Stimulated activated CD4-positive, alpha-beta T cell treated with anti-CD3 and anti-CD28 coated beads, Interleukin-2, amount 100 ng/mL, for 4 hours (primary cell): ENCODE measurements at places on chromosomes 5 and 9.
A peak's percentile ranks its signal among the peaks of the same experiment; 100 is the strongest.

GRCh38 chr5:84202136-84202535 lies 182.5 kb downstream of the EDIL3 start:
- DNase-seq: no peak

DNA sequence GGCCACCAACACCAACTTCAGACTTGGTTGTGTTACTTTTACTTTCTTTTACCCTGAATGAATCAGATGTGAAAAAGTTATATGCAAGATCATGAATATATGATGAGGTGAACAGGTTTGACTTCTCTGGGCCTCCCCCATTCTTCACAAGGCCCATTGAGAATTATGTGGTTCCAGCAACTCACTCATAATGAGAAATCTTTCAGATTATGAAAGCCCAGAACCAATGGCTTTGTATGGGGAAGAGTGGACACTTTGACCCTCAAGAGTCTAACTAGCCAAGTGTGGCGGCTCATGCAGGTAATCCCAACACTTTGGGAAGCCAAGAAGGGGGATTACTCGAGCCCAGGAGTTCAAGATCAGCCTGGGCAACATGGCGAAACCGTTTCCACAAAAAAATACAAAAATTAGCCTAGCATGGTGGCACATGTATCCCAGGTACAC lies 16.1 kb upstream of the LNPEP start:
- DNase-seq: no peak

DNA sequence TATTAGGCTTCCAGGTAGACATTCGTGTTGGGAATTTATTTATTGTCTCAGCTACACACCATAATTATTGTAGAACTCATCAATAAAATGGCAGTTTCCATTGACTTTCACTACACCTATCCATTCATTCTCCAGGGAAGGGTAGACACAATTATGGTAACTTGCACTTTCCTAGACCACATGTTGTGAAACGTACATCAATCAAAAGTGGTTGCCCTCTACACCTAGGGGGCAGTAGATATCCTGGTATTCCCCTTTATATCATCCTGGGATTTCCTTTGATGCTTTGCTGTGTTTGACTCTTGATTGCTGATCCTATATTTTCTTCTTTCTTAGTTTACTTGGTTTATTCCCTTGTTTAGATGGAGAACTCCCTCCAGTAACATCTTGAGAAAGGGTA lies 47.9 kb downstream of the ADGRV1 start:
- no peak for DNase-seq

DNA sequence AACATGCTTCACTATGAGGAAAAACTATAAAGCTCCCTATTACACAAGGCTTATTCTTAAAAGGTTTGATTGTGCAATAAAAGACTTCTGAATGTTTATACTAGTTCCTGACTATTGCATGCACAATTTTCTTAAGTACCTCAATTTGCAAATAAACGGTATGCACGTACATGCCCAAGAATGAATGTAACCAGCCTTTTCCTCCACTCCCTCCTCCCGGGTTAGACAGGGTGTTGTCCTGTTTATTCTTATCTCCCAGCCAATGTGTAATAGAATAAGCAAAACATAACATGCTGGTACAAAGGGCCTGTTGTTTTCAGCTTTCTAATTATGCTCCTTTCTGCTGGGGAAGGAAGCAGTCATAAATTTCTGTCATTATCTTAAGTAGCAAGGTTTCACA lies 79.1 kb downstream of the AOPEP start:
- DNase-seq: no peak

- no peak for DNase-seq
Observed at GRCh38 chr5:144179226-144179625, 8.6 kb downstream of the KCTD16 start.

DNA sequence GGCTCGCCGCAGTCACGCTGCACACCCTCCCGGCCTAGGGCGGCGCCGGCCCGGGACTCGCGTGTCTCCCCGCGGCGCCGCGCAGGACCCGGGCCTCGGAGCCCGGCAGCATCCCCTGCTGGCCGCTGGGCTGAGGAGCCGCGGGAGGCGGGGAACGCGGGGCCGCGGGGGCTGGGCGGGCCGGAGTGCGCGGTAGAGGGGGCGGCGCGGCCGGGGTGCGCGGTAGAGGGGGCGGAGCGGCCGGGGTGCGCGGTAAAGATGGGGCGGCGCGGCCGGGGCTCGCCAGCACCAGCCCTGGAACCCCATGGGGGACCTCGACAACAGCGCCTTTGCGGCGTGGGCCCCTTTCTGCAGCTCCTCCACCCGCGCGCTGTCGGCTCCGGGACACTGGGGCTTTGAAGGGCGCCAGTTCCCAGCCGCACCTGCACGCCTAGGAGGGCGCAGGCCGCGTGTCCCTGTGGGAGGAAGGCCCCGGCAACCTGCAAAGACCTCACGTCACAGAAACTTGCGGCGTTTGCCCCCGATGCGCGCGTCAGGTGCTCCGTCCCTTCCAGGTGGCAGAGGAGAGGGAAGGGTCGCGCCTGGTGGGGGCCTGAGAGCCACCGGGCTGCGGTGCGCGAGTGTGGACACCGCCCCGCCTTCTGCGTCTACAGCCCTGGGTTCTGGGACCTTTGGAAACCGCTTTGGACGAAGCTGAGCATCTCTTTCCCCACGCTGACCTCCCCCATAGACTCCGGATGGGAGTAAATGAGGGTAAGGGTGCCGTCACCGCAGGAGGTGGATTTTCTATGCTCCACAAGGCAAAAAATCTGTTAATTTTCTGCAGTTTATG lies 49.6 kb downstream of the NSUN2 start:
- no peak for DNase-seq

- DNase-seq: no peak
Observed at GRCh38 chr5:161299053-161299452, 247.5 kb downstream of the GABRB2 start.

DNA sequence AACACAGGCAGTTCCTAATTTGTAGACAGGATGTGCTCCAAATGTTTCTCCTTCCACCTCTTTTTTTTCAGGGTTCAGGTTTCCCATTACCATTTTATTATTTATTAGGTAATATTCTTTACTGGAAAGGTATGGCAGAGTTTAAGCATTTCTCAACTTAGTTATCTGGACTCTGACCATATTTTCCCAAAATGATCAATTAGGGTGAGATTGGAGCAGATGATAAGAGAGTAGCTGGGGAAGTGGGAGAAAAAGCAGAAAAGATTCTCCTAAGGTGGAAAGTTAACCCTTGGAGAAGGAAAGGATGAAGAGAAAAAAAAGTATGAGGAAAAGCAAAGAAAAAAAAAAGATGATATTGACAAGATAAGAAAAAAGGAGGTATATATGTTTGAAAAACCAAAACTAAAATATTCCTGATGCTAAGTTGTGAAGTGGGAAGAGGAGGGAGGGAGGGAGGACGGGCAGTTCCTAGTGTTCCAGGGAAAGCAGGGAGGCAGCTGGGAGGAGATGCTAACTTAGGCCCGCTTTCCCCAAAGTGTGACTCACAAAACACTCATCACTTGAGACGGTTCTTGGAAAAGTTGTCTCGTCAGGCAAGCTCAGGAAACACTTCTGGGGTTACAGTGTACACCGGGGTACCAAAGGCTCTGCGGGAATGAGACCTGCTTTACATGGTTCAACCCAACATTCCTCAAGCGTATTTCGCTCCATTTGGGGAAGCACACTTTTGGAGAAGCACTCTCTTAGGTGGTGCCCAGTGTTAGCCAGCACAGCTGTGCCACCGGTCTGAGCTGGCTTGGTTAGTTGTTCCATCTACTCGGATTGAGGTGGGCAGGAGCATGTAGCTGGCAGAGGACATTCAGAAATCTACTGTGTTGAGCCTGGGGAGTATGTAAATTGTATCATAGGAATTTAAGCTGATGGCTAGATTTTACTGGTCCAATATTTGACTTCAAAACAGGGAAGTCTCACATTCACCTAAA lies 35.1 kb downstream of the B4GALT1 start:
- DNase-seq: no peak

- DNase-seq: no peak
Observed at GRCh38 chr5:153480401-153480800, 10.1 kb upstream of the GRIA1 start.

DNA sequence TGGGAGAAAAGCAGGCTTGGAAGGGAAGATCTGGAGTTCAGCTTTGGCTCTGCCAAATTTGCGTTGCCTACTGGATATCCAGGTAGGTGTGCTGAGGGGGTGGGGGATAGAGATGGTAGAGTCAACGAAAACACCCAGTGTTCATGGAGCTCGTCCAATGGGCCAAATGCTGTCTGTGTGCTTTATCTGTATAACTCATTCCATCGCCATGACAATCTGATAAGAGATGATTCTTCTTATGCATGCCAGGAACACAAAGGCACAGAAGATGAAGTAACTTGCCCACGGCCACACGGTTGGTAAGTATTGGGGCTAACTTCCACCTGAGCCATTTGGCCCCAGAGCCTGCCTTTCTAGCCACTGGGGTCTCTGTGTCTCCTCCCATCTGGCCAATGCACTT lies 53.2 kb downstream of the BOD1 start:
- no peak for DNase-seq

DNA sequence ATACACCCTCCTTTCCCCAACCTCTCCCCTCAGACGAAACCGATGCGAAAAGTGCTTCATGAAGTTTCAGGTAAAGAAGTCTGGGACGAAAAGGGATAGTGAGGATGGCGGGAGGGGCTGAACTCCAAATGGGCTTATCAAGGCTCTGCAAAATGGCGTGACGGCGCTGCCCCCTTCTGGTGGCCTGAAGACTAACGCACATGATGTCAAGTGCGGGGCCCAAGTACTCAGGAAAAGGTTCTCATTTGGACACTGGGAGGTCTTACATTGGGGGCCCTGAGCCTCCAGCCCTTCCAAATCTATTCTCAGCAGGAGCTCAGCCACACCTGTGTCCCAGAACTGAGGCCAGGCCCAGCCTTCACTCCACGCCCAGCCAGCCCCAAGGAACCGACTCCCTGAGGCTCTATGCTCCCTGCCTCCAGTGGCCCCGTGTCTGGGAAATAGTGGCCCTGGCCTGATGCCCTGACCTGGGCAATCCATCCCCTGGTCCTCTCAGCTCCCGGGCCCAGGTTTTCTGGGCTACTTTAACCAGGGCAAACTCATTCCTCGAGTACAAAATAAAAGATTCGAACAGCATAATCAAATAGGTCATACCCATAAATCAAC lies 119.9 kb downstream of the KCNIP1 start:
- DNase-seq: no peak

GRCh38 chr9:16090907-16091629 lies 538.2 kb downstream of the CCDC171 start:
- no peak for DNase-seq

- DNase-seq: no peak
Observed at GRCh38 chr5:144028636-144029035, 141.8 kb downstream of the YIPF5 start.

- no peak for DNase-seq
Observed at GRCh38 chr9:113888976-113889375, 12.9 kb downstream of the ZNF618 start.

- no peak for DNase-seq
Observed at GRCh38 chr5:50564079-50564478, 102.4 kb upstream of the PARP8 start.

DNA sequence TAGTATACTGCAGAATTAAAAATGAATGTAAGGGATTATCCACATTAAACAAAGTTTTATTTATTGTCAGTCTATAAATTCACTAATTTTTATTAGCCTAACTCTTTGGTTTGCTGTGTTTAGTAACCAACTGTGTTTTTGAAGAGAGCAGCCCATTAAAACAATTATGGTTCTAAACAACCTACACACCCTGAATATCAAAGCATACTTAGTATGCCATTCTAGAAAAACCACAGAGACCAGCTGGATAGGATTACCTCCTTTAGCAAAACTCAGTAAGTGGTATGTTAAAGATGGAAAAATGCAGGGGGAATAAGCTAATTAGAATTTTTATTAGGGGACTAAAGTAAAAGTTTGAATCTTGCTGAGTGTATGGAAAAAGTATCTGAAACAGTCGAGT lies 1981.7 kb upstream of the NUDT12 start:
- no peak for DNase-seq

- no peak for DNase-seq
Observed at GRCh38 chr9:92558612-92559374, 23.0 kb upstream of the ECM2 start.

GRCh38 chr5:141001844-141002604 lies 35.7 kb downstream of the PCDHAC2 start:
- no peak for DNase-seq

- peak; percentile 17 for DNase-seq
Observed at GRCh38 chr5:96816411-96816939, 8.7 kb upstream of the ERAP1 start.

DNA sequence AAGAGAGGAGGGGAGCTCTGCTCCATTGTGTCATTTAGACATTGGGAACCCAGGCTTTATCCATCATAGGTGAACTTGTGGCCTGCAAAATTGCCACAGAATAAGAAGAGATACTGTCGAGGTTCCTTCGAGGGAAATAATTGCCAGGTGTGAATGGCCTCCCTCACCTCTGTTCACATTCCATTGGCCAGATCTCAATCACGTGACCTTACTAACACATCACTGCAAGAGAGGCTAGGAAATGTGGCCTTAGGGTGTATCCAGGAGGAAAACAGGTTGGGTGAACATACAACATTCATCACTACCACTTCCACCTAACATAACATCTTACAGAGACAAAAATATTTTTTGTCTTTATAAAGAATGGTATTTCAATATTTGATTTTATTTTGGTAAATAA lies 182.1 kb downstream of the FBXL7 start:
- DNase-seq: no peak

GRCh38 chr9:76333388-76333787 lies 60.8 kb downstream of the RFK start:
- DNase-seq: no peak

DNA sequence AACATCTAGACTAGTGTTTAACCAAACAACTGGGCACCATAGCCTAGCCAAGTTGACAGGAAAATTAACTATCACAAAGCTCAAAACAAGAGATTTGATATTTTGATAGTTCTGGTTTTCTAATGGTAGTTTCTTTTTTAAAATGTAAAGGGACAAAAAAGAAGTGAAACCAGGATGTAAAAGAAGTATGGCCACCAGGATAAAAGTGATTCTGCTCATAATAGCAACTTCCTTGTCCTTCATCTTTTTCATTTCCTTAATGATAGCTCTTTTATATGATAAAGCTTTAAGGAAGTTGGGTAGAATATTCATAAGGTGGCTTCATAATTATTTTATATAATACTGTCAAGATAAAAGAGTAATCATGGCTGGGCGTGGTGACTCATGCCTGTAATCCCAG lies 139.1 kb downstream of the BASP1 start:
- DNase-seq: no peak

DNA sequence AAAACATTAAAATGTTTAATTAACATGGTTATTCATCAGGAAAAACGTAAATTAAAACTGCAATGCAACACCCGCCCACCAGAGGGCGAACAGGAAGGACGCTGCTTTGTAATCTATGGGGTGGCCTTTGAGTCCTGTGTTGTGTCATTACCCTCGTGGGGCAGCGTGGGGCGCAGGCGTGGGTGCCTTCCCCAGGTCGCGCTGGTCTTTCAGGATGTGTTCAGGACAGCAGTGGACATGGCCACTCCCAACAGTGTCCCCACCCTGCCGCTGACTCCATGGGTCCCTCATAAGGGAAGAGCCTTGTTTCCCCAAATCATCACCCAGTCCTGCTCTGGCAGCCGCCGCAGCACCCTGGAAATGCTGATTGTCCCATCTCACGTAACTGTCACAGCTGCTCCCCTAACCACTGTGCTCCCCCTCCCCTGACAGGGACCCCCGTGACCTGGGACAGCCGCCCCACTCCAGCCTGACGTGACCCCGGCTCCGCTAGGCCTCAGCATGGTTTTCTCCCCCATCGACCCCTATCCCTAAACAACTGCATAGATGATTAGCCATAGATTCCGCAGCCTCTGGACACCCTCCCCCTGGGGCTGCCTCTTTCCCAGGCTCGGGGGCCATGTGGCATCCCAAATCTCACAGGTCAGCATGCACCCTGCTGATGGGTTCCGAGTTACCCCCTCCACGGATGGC lies 36.4 kb downstream of the GLT6D1 start:
- DNase-seq: peak; percentile 24
